ENCODE measurements at places on chromosomes 4 and X.

DNA sequence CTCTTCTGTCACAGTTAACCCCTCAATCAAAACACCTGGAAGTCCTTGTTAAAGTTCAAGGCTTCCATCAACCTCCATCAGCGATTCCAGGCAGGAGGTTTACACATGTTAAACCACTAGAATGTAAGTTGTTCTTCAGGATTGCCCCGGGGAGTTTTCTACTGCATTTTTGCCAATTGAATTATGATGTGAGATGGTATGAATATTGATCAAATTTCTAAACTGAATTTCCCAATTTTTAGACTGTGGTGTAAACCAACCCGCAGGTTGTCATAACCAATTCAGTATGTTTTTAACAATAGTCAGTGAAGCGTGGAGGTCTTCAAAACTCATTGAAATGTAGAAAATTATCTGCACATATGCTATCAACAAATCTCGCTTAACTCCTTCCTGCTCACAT, 21.2 kb upstream of the TENM3 start:
- DNase-seq, result no peak

- DNase-seq, result no peak
Observed at GRCh38 chrX:56588397-56589188, 25.2 kb downstream of the UBQLN2 start.

- no peak for DNase-seq
Observed at GRCh38 chr4:183431614-183432013, 12.8 kb upstream of the CDKN2AIP start.

DNA sequence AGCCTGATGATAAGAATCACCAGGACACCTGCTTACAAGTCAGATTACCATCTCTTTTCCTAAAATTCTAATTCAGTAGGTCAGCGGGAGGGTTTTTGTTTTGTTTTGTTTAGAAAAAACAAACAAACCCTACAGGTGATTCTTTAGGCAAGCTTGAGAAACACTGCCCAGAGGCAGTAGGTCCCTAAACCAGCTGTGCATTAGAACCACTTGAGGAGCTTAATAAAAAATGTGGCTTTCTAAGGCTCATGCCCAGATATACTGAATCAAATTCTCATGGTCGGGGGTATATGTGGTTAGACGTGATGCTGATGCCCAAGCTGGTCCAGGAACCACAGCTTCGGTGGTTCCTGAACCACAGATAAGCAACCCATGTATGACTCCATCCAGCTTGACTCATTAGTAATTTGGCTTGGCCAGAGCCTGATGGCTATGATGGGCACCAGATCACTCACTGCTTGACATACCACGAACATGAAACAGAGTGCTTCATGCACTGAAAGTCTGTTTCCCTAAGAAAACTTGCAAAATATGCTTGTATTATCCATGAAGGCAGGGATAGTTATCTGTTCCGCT, 338.1 kb upstream of the F9 start:
- no peak for DNase-seq

DNA sequence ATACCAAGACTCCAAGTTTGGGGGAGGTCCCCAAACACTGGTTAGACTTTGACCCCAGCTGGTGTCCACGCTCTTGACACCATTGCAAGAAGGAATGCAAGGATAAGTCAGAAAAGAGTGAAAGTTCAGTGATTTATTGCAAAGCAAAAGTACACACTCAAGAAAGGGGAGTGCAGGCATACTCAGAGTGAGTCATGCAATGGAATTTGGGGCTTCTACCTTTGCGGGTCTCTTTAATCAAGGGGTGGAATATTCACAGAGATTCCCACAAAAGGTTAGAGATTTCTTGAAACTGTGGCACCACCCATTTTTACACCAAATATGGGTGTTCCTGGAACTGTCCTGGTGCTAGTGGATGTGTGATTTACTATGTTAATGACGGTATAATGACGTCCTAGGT, 5.2 kb upstream of the SMIM10L2A start:
- DNase-seq, result no peak

Measured in stimulated activated CD8-positive, alpha-beta memory T cell treated with anti-CD3 and anti-CD28 coated beads, Interleukin-2, amount 100 ng/mL, for 1 hour (primary cell).